ENCODE measurements at places on chromosomes 2 and 18. TPM values are rescaled to one million over a fixed set of nuclear protein-coding genes. Genes with fewer than 3 reads are reported as not detected.

Gene DCDC2C
- total RNA-seq: not detected

Gene GALNT13
- total RNA-seq: 0.04 TPM

- ATAC-seq: no peak
Measured at GRCh38 chr2:170895023-170895757, 33.9 kb upstream of the GORASP2 start.

Gene IL1R2
- total RNA-seq: 19.0 TPM

- no peak for ATAC-seq
Measured at GRCh38 chr2:58304843-58305242, 63.7 kb upstream of the FANCL start.

GRCh38 chr18:37492952-37493351, 72.6 kb downstream of the CELF4 start:
- ATAC-seq: no peak

DNA sequence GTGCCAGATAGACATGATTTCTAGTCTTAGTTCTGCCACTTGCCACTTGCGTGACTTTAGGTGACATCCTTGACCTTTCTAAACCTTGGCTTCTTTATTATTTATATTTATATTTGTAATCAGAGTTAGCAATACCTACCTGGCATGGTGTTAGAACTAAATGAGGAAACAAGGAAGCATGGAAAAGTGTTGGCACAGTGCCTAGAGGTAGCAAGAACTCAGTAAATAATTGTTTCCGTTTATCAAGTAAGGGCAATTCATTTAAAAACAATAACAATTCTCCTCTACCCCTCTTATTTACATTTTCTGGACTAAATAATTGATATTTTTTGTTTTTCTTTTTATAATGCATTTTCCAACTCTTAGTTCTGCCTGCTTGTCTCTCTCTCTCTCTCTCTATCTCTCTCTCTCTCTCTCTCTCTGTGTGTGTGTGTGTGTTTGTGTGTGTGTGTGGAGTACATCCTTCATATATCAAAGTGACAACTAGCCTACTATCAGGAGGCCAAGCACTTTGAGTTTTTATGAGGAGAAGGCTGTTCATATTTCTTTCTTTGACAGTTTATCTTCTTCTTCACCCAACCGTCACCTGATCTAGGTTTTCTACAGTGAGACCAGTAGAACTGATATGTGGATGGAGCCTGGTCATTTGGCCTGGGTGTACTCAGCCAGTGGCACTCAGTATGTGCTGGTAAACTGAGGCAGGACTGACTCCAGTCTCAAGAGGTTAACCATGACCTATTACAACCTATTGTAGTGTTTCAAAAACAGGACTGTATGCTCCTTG, 134.5 kb downstream of the LRRTM1 start:
- no peak for ATAC-seq

Gene ACADL
- total RNA-seq: 0.32 TPM

DNA sequence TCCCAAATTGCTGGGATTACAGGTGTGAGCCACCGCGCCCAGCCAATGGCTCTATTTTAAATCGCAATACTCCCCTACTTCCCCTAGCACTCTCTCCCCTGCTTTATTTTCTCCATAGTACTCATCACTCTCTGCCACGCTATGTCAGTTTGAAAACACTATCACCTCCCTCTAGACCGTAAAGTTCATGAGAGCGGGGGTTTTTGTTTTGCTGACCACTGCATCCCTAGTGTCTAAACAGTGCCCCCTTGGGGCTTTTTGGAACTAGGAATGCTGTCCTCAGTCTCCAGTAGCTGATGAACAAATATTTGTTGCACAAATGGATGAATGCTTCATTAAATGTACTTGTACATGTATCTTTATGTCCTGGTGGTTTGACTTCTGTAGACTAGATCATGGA, 44.1 kb downstream of the ATOH8 start:
- no peak for ATAC-seq

GRCh38 chr2:30149513-30149912, 2.7 kb downstream of the YPEL5 start:
- ATAC-seq: no peak

DNA sequence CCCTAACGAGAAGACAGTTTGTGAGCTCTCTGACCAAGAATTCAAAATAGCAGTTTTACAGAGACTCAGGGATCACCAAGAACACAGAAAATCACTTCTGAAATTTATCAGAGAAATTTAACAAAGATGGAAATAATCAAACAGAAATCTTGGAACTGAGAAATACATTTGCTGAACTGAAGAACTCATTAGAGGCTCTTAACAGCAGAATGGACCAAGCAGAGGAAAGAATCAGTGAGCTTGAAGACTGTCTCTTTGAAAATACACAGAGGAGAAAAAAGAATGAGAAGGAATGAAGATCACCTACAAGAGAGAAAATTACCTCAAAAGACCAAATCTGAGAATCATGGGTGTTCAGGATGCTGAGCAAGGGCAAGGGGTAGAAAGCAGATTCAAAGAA, 29.7 kb downstream of the ASB1 start:
- ATAC-seq: no peak

- no peak for ATAC-seq
Measured at GRCh38 chr2:161576421-161576820, 47.8 kb upstream of the SLC4A10 start.

GRCh38 chr2:200593905-200594304, 8.1 kb downstream of the AOX1 start:
- ATAC-seq: no peak

Gene CNDP1
- total RNA-seq: not detected

- no peak for ATAC-seq
Measured at GRCh38 chr18:38497266-38497665, 931.7 kb upstream of the CELF4 start.

DNA sequence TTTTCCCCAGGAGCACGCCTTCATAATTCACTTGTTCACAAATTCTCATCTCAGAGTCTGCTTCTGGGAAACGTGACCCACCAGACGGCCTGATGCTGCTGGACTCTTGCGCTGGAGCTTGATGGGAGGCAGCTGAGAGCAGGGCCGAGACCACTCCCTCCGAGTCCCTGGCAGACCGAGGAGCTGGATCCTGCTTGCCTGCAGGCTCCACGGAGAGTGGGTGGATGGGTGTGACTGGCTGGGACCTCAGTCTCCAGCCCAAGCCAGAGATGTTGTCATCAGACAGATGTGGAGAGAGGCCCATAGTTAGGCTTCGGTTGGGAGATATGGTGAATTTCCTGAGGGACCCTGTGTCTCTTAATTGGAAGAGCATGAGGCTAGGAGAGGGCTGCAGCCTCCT, 76.4 kb downstream of the TSN start:
- no peak for ATAC-seq

DNA sequence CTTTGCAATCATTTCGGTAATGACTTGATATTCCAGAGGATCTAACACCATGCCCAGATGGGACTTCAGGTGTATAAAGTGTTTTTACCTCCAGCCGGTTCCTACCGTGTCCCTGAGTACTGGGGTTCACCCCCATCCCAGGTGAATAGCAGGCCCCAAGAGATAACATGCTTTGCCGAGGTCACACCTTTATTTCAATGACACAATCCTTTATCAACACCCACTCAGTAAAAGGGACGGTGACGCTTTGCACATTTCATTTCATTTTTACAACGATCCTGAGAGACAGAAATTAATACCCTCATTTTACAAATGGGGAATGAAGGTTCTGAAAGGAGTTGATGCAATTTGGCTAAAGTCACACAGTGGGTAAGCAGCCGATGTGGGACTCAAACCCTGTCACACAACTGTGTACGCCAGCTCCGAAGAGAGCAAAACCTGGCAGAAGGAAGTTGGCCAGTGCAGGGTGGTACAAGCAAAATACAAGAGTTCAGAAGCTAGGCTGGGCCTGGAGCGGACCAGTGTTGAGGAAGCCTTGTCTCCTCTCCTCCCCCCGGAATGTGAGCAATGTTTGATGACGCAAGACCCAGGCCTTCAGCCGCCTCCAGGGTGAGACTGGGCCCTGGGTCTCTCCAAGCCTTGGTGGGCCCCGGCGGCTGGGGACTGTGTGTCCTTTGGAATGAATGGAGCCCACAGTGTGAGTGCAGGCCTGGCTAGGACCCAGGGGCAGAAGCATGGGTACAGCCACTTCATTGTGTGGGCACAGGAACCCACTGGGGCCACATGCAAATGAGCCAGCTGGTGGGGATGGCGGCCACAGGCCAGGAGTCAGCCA, 139.6 kb upstream of the MYCN start:
- no peak for ATAC-seq

Gene SP9
- not detected for total RNA-seq

Gene CROCC2
- 0.12 TPM for total RNA-seq

- peak; percentile 96 for ATAC-seq
Measured at GRCh38 chr2:165293440-165294420, 54.5 kb downstream of the SCN2A start.

DNA sequence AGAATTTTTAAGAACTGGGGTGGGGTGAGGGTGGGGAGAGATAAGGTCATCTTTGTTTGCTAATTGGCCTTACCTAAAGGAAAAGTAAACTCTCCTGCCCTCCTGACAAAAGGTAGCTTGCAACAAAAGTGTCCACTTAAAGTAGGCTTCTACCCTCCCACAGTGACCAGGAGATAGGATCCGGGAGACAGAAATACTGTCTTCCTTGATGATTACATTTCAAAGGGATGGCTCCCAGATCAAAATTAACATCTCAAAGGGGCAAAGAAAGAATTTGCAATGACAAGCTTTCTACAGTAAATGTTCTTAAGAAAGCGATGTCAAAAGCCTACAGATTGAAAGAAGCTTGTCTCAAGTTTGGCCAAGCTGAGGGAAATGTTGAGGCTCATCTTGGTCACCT, 775.3 kb downstream of the CPS1 start:
- ATAC-seq: no peak

DNA sequence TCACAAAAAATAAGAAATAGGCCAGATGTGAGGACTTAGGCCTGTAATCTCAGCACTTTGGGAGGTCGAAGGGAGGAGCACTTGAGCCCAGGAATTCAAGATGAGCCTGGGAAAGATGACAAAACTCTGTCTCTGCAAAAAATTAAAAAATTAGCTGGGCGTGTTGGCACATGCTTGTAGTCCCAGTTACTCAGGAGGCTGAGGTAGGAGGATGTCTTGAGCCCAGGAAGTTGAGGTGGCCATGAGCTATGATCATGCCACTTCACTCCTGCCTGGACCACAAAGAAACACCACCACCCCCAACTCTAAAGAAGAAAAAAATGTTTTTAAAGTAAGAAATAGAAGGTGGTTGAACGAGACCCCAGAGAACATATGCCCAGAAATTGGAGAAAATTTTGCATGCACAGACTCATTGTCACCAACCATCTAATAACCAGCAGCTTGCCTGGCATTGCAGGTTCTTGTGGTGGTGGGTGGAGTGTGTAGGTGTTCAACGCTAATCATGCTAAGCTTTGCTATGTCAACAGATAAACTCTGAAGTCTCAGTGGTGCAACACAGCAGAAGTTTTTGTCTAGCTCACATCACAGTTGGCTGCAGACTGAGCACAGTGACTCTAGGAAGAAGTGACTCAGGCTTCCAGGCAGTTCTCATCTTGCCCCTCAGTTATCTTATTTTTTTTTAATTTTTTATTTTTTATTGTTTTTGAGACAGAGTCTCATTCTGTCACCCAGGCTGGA, 18.6 kb downstream of the ARL4C start:
- ATAC-seq: peak; percentile 81

Gene IL1RL1
- total RNA-seq: 2.8 TPM

DNA sequence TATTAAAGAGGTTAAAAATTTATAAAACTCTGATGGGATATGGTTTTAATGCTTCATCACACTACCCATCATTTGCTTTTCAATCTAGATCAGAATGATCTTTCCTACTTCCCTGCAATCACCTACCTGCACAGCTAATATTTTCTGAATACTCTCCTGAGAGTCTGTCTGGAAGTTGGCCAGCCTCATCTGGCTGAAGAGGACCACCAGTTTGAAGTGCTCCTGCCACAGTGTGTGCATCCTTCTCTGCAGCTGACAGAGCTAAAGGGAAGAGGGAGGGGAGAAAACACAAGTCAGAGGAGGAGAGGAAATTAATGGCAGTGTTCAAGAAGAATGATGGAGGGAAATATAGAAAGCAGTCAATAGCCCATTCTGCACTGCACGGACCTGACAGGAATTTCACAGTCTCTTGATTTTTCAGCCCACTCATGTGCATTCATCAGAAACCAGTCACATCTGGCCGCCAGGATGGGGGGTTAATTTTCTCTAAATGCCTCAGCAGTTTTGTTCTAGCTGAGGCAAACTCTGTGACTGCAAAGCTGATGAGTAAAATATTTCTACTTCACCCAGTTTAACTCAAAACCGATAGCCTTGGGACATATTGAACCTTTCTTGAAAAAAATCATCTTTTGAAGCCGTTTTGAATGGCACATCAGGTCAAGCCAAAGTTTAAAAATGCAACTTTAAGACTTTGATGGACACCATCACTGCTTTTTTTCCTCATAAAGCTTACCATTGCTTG, 201.8 kb upstream of the KLHL14 start:
- ATAC-seq: no peak

DNA sequence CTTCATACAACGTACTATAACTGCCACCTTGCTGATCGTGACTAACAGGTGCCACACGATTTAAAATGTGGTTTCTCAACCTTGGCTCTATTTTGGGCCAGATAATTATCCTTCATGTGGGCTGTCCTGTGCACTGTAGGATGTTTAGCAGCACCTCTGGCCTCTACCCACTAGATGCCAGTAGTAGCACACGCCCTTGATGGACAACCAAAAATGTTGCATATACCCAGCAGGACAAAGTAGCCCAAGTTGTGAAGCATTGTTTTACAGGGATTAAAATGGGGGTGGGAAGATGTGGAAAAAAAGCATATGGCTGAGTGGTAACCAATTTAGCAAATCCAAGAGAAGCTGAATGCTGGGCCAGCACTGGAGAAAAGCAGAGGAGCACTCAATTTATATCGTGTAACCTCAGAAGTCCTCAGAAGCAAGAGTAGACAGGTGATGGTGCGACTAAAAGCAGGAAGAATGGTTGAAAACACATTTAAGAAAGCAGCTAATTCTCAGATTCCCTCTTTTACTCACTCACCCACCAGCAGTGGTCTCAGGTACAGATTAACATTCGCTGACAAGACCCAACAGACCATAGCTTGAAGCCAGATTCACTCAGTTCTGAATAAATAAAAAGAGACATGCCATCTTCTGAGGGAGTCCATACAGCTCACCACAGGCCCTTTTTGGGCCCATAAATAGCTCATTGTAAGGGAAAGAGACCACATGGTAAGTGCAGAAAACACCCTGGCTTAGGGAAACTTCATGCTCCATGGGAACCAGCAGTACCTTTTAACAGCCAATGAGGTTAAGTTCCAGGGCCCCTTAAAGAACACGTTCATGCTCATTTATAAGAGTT, 50.6 kb downstream of the RAPH1 start:
- peak; percentile 74 for ATAC-seq

Gene UGT1A4
- total RNA-seq: 0.80 TPM

DNA sequence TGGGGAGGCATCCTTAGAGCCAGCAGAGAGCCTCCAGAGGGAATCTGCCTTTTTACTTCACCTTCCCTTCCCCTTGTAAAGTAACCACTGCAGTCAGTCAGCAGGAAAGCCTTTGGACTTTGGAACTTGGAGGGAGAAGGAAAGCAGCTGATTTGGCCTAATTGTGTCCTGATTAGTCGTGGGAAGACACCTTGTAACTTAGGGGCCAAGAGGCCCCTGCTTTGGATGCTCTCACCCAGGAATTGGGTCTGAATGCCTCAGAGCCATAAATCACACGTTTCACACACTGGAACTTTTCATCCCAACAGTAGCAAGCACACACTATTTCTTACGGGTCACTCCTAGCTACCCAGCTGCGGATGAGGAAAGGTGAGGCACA, 81.0 kb upstream of the PPM1B start:
- ATAC-seq: no peak

GRCh38 chr2:41827354-41827971, 220.4 kb upstream of the PKDCC start:
- ATAC-seq: no peak

Gene ABCG8
- not detected for total RNA-seq

- ATAC-seq: no peak
Measured at GRCh38 chr2:54259413-54260240, 3.6 kb upstream of the TSPYL6 start.
